HuH-7 (cell line): ENCODE measurements at places on chromosomes 5 and 9.

DNA sequence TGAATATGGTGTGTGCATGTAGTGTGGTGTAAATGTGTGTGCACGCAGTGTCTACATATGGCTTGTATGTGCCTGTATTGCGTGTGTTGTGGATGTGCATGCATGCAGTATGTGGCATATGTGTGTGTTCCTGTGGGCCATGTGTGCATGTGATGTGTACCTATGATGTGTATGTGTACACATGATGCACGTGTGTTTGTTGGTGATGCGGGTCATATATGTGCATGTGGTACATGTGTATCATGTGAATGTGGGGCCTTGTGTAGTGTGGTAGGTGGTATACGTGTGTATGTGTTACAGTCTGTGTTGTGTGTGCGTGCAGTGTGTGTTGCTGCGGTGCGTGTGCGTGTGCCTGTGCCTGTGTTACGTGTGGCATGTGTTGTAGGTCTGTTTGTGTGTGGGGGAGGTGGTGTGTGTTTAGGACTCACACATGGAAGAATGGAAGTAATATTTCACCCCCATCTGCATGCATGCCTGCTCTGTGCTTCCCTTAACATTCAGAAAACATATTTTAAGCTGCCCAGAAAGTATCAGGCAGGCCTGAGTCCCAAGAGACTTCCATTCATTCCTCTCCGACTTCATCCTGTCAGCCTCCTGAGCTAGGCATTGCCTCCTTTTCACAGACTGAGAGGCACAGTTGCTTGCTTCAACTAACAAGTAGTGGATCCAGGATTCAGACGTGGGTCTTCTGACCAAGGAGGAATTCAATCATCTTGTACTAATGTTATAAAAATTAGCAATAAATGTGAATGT, 55.4 kb upstream of the RUFY1 start:
- no peak for DNase-seq

DNA sequence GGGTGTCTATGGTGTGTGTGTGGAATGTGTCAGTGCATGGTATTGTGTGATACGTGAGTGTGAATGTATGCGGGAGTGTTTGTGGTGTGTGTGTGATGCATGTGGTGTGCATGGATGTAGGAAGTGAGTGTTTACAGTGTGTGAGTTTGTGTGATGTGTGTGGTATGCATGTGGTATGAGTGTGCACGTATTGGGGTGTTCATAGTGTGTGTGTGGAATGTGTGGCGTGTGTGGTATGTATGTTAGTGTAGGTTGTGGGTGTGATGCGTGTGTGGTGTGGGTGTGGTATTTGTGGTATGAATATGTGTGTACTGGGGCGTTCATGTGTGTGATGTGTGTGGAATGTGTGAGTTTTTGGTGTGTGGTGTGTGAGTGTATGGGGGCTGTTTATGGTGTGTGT, 40.1 kb upstream of the BICD2 start:
- no peak for DNase-seq

GRCh38 chr5:87674235-87674634, 261.5 kb upstream of the CCNH start:
- no peak for DNase-seq

DNA sequence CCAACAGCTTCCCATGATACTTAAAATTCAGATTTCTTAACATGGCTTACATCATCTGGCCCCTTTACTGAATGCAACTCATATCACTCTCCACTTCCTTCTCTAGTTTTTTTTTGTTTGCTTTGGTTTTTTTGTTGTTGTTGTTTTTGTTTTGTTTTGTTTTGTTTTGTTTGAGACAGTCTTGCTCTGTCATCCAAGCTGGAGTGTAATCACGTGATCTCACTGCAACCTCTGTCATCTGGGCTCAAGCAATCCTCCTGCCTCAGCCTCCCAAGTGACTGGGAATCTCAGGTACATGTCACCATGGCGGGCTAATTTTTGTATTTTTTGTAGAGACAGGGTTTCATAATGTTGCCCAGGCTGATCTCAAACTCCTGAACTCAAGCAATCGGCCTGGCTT, 41.4 kb downstream of the CPLANE1 start:
- DNase-seq: no peak

DNA sequence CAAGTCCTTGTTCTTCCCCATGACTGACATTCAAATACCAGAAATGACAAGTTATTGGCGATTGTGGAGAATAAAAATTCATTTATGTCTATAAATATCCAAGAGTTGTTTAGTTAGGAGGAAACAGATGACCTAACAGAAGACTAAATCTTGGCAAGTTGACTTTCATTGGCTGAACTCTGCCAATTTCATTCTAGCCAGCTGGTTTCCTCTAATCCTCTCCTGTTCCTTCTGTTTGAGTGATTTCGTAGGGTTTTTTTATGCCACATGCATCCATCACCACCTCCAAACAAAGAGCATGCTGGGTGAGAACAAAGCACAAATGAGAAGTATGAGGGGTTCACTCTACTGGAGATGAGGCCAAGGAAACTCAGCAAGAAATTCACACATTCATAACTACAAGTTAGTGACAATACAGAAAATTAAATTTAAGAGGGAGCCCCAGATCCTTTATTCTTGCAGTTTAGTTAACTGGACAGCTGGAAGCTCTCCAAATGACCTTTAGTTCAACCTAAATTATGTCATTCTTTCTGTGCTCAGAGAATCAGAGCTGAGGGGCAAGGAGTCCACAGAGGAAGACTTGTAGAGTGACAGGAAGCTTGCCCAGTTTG, 932.0 kb downstream of the TLE4 start:
- DNase-seq: no peak

- DNase-seq: no peak
Observed at GRCh38 chr5:128453121-128453520, 84.9 kb downstream of the FBN2 start.

- DNase-seq: no peak
Observed at GRCh38 chr5:146766013-146766412, 112.5 kb downstream of the PPP2R2B start.

DNA sequence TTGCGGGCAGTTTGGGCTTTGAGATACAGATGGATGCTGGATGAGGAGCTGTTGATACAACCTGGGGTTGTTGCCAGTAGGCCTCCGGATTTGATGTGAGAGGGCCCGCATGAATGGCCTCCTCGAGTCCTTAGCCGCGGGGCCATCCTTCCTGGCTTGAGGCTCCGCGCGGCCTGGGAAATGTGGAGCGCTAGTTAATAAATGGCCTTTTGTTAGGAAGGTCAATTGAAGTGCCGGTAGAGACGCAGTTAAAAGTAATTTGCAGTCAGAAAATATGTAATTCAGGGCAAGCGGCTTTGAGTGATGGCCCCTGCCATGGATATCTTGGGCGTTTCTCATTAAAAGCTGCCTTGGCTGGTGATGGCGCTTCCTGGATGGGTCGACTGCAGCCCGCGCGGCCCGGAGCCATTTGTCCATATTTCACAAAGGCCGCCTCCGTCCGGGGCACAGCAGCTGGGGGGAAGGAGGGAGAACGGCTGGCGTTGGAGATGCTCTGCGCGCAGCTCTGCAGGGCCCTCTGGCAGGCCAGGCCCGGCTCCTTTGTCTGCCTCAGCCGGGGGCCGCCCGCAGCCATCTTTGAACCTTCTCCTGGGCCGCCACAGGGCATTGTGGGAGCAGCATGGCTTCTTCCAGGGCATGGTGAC, 11.2 kb downstream of the MVB12B start:
- DNase-seq: no peak

- no peak for DNase-seq
Observed at GRCh38 chr9:114722937-114723620, 41.1 kb upstream of the TEX48 start.

DNA sequence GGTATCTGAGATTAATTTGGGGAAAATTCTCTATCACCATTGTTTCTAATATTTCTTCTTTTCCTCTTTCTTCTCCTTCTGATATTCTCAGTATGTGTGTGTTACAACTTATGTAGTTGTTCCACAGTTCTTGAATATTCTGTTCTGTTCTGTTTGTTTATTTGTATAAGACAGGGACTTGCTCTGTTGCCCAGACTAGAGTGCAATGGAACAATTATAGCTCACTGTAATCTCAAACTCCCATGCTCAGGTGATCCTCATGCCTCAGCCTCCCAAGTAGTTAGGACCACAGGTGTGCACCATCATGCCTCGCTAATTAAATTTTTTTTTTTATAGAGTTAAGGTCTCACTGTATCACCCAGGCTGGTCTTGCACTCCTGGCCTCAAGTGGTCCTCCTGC, 145.8 kb upstream of the TUT7 start:
- DNase-seq: no peak

DNA sequence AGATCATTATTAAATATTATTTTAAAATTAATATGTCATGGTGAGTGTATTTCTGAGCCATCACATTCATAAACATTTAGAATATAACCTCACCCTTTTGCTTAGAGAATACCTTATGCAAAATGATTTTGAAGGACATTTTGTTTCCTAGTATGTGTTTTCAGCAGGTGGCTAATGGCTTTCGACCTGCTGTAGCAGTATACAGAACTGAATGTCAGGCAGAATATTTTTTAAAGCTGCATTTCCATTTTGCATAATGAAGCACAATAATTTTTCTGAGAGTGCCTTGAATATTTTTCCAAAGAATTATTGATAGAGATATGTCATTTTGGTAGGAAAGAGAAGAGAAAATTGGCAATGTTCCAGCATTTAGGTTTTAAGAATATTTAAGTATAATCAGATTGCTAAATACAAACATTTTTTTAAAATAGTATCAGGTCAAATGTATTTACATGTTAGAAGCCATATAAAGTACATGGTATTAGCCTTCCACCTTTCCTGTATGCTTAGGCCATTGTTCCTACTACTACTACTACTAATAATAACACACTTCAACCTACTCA, 42.3 kb downstream of the PAM start:
- no peak for DNase-seq

DNA sequence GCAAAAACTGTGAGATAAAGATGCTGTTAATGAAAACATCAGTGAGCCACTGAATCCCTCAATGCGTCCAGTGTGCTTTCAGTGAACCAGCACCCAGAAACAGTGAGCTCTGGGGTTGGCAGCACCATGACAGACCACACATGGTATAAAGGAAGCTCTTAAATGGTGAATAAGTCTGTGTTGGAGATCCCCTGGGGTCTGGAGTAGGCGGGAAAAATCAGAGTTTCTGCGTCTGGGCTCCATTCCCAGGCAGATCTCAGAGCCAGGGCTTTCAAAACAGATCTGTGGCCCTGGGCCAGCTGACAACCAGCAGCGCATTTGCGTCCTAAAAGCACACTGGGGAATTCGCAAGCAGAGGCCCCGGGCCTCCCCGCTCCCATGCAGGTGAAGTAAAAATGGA, 233.5 kb downstream of the FRMD3 start:
- no peak for DNase-seq

- DNase-seq: no peak
Observed at GRCh38 chr5:123180178-123180577, 91.1 kb downstream of the PRDM6 start.

- no peak for DNase-seq
Observed at GRCh38 chr9:136584401-136584932, 38.6 kb upstream of the NOTCH1 start.

GRCh38 chr9:70484232-70485130, 70.0 kb upstream of the KLF9 start:
- DNase-seq: peak; percentile 85

DNA sequence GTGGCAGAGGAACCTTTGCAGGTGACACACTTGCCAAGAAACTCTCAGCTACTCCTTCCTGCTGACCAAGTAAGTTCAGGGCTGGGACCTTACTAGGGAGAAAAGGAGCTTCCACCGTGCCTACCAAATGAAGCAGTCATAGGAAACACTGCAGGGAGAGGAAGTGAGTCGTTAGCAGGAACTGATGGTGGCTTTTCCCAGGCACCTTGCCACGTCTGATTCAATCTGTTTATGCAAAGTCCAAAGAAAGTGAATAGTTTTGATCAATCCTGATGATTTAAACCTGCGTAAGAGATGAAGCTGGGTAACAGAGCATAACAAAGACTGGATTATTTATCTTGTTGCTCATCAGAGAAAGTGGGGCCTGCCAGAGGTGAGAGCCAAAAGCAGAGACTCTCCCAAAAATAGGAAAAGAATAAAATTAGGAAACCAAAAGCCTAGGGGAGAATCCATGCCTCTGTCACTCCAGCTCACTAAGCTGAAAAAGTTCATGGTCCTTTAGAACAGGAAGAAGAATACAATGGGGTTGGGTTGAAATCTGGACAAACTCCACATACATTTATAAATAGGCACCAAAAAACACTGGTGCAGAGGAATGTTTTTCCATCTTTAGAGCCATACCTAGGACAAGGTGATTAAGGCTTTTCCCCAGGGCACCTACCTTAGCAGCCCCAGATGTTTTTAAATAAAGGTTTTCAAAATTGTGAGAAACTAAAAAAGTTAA, 9.3 kb upstream of the PFDN1 start:
- DNase-seq: no peak

- DNase-seq: no peak
Observed at GRCh38 chr5:158841481-158842276, 258.0 kb downstream of the EBF1 start.

- no peak for DNase-seq
Observed at GRCh38 chr5:181233801-181234454, 9.8 kb downstream of the RACK1 start.

GRCh38 chr5:78345485-78345884, 14.9 kb upstream of the SCAMP1 start:
- no peak for DNase-seq

DNA sequence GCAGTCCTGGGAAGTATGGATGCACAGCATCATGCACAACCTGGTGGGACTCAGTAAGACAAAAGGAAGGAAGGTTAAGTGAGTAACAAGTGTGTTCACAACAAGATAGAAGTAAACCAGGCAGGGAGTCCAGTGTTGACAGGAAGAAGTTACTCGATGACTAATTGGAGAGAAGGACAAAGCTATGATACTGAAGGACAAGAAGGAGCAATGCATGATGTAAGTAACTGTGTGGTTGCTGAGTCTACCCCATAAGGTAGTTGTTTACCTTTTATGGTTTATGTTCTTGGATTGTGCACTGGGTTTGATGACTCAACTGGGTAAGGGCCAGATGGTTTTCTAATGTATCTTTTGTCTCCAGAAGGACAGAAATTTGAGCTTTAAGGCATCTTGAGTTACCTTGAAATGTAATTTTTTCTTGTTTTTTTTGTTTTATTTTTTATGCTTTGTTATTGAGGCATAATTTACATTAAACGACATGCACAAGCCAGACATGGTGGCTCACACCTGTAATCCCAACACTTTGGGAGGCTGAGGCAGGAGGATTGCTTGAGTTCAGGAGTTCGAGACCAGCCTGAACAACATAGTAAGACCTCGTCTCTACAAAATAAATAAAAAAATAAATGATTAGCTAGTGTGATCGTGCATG, 89.2 kb upstream of the CAST start:
- DNase-seq: no peak

GRCh38 chr5:93421987-93422401, 159.0 kb downstream of the NR2F1-AS1 start:
- DNase-seq: no peak

GRCh38 chr5:125205601-125206225, 459.3 kb upstream of the ZNF608 start:
- DNase-seq: no peak

- no peak for DNase-seq
Observed at GRCh38 chr5:178730940-178731265, 444 bp upstream of the ZNF354A start.

GRCh38 chr9:123640792-123641222, 284.8 kb downstream of the CRB2 start:
- no peak for DNase-seq
